ENCODE measurements at places on chromosomes 6 and 20.

DNA sequence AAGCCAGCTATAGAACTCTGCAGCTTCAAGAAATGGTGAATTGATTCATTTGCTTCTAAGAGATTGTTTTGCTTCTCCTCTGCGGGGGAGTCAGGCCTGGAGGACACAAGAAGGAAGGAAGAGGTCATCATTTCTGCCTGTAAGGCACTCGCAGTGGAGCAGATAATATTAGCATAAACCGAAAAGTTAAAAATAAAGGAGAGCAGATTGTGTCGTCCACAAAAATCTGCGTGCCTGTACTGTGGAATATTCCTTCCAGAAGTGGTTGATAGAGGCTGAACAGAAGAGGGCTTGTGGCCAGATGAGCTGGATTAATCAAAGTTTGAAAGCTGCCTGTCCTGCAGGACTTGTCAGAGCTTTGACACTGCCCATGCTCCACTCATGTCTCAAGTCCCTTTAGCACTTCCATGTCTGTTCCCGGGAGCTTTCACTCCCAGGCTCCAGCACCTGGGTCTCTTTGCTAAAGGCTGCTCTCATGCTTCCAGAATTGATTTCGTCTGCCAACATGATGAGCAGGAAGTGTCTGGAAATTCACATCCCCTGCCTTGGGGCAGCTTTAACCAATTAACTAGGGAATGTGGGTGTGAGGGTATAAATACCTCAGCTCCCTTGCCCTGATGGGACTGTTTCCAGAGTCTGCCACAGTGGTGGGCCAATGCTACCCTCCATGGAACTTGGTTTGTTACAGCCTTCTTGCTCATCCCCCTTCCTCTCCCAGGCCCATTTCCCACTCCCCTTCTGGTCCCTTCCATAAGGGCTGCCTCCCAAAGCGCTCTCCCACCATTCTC is 65.1 kb upstream of the STX16 start:
- no peak for DNase-seq

GRCh38 chr6:122412001-122412400 is 12.5 kb downstream of the HSF2 start:
- DNase-seq: no peak

GRCh38 chr20:63538204-63539091 is 1.3 kb upstream of the PTK6 start:
- no peak for DNase-seq

DNA sequence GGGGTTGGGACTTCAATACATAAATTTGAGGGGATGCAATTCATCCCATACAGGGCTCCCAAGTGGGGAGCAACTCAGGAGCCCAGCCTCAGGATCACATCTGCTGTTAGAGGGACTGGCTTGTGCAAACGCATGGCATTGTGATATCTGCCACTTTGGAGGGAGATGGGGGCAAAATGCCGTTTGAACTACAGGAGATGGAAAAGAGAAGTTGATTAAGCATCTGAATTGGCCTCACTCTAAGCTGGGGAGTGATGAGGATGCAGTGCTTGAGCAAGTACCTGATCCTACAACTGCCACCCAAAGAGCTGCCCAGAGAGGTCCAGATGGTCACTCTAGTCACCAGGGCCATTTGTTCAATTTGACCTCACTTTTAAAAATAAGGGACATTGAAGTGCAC is 2.0 kb downstream of the LY86 start:
- DNase-seq: no peak

DNA sequence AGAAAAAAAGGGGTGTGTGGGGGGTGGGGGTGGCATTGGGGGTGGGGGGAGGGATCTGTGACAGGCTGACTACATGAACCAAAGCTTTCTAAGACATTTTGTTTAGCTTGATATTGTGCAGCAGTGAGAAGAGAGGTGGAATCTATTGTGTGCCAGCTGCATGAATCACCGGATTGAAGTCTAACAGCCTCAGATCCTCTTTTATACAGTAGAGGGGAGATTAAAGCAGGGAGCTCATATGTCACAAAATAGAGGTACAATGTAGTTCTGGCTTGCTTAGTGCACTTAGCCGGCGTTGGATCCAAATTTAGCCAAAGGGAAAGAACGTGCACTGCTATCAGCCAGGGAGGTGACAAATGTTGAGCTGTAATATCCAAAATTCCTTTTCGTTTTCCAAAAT is 404.2 kb upstream of the CITED2 start:
- no peak for DNase-seq

- no peak for DNase-seq
Observed at GRCh38 chr6:14658886-14659561, 541.5 kb downstream of the CD83 start.

GRCh38 chr6:163191704-163192537 is 222.6 kb upstream of the QKI start:
- DNase-seq: no peak

GRCh38 chr6:13633343-13633742 is 18.2 kb downstream of the NOL7 start:
- no peak for DNase-seq

GRCh38 chr6:95794749-95795148 is 217.4 kb downstream of the MANEA start:
- no peak for DNase-seq

DNA sequence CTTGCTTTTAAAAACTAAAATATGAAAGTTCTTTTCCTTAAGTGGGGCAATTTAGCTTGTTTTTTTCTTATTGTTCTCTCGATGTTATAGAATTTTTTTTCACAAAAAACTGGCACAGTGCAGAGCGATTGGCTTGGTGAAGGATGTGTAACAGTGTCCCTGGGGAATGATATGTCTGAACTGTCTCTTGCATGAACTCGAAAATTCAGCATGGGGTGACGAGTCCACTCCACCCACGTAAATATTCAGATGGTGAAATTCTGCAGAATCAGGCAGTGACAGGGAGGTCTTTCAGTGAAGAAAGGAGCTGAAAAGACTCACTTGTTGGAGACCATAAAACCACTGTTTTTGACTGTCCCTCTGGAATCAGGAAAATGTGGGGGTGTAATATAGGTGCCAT is 505.3 kb downstream of the MMUT start:
- DNase-seq: no peak

DNA sequence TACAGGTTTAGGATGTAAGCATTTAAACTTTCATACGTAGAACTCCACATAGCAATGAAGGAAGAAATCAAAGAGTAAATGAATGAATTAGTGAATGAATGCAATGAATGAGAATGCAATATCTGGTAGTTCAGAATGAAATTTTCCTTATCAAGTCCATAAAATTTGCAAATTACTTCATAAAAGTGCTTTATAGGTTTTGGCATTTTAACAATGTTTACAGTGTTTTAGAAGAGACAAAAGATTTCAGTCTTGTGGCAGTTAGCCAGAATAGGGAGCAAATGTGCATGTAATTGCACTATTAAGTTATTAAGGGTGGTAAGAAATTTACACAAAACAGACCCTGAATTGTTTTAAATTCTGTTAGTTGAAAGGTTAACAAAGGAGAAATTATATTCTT is 739.4 kb upstream of the FLRT3 start:
- no peak for DNase-seq

GRCh38 chr6:118387921-118388701 is 160.0 kb upstream of the PLN start:
- DNase-seq: no peak

DNA sequence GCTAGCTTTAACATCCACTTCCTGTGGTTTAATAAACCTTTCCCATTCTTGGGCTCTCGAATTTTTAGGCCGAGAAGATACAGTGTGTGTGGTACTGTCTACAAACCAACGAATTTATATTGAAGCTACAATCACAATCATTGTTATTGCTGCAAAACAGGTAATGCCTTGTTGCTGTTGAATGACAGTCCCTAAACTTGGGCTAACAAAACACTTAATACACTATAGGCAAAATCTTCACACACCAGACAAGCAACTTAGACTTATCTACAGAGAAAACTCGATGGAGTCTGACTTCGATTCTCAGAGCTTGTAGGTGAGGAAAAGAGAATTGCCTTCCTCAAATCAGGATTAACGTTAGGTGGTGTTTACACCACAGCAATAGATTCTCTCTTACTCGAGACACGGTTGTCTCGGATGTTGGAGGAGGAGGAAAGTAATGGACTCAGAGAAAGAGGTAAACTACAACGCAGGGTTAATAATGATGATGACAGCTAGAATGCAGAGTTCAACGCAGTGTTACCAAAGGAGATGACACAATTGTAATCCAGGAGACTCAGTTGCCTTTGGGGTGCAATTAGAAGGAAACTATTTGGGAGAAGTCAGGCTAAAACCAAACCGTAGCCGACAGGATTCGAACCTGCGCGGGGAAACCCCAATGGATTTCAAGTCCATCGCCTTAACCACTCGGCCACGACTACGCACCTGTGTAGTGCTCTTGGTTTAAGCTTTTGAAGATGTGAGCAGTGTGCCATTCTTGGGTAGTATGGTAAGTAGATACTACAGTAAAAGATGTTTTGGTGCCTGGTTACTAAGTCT is 32.5 kb upstream of the ZNF184 start:
- no peak for DNase-seq

GRCh38 chr6:14732844-14733757 is 512.8 kb upstream of the JARID2 start:
- DNase-seq: no peak

DNA sequence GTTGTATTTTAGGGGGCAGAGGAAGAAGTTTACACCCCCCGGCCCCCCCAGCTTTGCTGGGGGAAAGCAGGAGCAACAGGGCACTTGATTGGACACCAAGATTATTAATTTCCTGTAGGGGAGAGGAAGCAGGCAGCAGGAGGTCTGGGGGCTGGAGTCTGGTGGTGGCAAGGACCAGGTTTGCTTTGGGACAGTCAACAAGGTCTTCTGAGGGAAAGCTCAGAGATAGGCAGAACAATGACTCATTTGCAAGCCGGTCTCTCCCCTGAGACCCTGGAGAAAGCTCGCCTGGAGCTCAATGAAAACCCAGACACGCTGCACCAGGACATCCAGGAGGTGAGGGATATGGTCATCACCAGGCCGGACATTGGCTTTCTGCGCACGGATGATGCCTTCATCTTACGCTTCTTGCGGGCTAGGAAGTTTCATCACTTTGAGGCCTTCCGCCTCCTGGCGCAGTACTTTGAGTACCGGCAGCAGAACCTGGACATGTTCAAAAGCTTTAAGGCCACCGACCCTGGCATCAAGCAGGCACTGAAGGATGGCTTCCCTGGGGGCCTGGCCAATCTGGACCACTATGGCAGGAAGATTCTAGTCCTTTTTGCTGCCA is 1.6 kb downstream of the CLVS2 start:
- DNase-seq: no peak

DNA sequence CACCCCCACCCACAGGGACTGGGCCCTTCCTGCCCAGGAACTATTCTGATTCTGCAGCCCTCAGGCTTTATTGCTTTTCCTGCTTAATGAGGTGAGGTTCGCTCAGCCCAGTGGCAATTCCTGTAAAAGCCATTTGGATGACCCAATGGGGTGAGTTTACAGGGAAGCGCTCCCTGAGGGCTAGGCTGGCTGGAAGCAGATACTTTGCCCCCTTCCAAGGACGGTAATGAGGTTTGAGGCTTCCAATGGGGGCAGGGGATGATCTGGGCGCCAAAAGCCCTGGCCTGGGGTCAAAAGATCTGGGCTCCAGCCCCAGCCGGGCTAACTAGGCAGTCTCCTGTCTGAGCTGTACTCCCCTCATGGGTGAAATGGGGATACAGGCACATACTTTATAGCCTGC is 41.8 kb downstream of the RIPOR3 start:
- DNase-seq: no peak

- DNase-seq: no peak
Observed at GRCh38 chr20:46209930-46210671, 92.0 kb downstream of the CD40 start.

- DNase-seq: no peak
Observed at GRCh38 chr20:37911261-37911660, 8.3 kb downstream of the VSTM2L start.

GRCh38 chr20:33711446-33711738 is 8.7 kb downstream of the PXMP4 start:
- DNase-seq: no peak

- no peak for DNase-seq
Observed at GRCh38 chr6:107818272-107818671, 5.8 kb downstream of the SCML4 start.

Data from stimulated activated CD4-positive, alpha-beta T cell treated with anti-CD3 and anti-CD28 coated beads, Interleukin-1b, Interleukin-23, amount 100 ng/mL, for 1 hour (primary cell).